ENCODE measurements at places on chromosomes 4 and X.

DNA sequence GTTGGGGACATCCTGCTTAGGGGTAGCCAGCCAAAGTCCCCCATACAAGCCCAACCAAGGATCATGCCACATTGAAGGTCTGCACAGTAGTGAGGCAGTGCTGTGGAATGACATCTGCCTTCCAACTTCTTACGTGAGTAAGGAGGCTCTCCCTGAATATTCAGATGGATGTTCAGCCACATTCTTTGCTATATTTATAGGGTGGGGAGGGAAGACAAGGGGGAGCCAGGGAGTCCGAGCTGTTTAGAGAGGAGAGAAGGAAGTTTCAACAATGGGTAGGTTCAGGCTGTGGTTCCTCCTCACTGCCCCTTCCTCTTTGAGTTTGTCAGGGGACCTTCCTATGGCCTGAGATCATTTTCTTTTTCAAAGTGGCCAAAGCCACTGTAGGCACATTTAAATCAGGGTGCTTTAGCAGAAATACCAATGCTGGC is 29.8 kb downstream of the MSN start:
- no peak for DNase-seq

DNA sequence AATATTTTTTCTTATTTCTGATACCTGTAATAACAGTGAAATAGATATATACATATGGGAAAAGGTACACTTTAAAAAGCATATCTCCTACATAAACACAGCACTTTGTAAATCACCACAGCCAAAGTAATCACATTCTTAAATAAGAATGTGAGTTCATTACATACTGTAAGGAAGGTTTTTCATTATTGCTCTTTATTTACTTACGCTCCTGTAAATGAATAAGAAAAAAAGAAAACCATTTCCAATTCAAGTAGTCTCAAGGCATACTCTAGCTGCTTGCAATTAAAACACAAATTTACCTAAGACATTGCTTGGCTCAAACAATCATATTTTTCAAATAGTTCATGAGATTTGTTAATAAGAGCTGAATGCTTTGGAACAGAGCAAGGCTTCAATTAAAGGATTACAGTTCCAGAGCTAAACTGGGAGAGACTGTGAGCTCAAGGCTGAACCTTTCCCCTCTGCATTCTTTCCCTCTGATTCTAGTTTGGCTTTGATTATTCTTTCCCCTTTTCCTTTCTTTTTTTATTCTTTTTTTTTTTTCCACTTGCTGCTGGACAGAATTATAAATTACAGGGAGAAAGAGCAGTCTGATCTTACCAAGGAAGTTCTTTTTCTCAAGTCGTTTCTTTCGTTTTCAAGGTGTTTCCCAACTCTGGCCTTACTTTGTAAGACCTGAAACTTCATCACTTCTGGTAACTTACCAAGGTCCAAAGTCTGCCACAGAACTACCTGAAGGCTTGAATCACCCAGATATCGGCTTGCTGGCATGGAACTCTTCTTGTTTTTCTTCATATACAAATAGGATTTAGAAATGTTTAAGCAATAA is 278.3 kb downstream of the INPP4B start:
- no peak for DNase-seq

DNA sequence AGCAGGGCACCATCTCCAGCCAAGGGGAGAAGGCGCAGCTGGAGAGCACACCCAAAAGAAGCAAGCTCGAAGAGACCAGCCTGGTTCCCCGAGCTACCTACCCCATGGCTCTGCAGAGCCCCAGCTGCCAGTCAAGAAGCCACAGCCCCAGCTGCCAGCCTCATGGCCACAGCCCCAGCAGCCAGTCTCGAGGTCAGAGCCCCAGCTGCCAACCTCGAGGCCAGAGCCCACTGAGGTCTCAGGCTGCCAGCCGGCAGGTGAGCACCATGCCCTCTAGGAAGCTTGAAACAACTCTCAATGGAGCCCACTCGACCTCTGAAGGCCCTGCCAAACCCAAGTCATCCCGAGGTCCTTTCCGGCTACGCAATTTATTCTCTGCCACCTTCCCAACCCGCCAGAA is 27.0 kb upstream of the PRPS1 start:
- DNase-seq: no peak

GRCh38 chr4:154208424-154208823 is 283.2 kb downstream of the DCHS2 start:
- no peak for DNase-seq

DNA sequence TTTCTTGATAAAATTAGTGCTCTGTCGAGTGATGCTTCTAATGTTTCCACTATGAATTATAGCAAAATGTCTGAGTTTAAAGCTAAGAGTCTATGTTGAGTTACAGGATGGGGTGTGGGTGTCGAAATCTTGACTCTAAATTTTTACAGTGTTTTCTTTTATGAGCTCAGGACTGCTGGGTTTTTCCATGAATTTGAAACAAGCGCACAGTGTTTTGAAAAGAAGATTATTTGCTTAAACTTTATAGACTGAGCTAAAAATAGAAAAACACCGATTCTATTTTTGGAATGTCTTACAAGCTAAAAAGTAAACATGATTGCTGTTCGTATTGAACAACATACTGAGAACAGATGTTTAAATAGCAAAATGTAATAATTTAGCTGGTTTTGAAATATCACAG is 7.5 kb downstream of the PTTG2 start:
- DNase-seq: no peak

DNA sequence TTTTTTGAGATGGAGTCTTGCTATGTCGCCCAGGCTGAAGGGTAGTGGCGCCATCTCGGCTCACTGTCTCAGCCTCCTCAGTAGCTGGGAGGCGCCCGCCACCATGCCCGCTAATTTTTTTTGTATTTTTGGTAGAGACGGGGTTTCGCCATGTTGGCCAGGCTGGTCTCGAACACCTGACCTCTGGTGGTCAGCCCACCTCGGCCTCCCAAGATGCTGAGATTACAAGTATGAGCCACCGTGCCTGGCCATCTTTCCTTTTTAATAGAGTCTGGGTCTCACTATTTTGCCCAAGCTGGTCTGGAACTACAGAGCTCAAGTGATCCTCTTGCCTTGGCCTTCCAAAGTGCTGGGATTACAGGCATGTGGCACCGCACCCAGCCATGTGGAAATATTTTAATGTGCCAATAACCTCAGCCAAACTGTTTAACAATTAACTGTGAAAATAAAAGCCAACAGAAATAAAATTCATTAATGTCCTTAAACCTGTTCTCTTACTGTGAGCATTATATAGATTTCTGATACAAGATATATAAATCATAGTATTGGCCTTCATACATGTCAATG is 16.3 kb downstream of the PDS5A start:
- no peak for DNase-seq

- no peak for DNase-seq
These were observed 500 bp downstream of the GAR1 start for GRCh38 chr4:109816082-109816442.

- peak; percentile 49 for DNase-seq
These were observed 326.4 kb downstream of the DCHS2 start for GRCh38 chr4:154164931-154165839.

GRCh38 chrX:148298737-148299136 is 201.7 kb upstream of the AFF2 start:
- DNase-seq: no peak

DNA sequence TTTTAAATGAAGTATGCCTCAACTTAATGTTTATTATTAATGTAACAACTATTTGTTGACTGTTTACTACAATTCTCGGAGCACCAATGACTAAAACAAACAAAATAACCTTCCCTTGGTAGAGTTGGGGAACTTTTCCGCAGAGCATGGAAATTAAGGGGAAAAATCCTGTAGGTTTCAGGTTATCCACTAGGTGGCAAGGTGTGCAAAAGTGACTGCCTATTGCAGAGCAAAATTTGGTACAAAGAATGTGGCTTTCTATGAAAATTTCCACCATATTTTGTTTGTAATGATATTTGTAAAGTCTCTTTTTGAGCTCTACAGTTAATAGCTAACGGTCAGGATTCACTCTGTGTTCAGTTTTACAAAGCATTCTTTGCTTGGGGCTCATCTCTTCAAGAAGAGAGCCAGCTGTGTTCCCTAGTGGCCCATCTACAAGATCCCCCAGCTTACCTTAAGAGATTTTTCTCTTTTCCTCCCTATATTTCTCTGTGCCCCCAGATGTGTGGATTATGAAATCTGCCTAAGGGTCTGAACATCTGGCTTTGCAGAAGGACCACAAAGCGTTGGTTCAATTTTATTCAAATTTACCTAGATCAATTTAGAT is 61.1 kb downstream of the FBXO8 start:
- no peak for DNase-seq

DNA sequence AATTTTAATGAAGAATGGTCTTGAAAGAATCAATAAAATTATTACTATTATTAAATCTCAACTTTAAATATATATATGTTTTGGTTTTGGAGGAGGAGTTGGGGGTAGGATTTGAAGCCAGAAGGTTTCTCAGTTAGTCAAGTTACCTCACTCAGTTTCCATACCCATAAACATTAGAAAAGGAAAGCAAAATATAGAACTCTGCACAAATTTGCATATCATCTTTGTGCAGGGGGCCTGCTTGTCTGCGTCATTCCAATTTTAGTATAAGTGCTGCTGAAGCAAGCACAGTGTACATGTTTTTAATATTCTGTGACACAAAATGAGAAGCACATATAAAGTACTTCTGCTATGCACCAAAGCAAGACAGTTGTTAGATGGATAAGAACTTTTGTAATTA is 47.5 kb upstream of the SCRG1 start:
- DNase-seq: no peak

DNA sequence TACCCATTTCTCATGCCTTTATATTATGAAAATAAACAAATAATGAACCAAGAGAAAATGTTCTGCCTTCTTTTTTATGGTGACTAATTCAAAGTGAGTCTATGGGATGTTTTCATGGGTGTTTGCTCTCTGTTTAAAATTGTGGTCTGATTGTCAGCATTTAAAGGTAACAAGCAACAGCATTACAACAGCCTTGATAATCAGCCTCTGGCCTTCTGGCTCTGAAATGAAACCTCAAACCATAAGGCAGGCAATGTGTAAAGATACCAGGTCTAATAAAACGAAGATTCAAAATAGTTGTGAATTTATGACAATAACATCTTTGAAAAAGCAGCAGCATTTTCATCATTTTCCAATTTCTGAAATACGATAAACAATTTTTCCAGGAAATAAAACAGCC is 63.7 kb downstream of the FAM13A start:
- no peak for DNase-seq

- DNase-seq: no peak
These were observed 179.7 kb downstream of the STIM2 start for GRCh38 chr4:27040356-27040755.

GRCh38 chrX:39896951-39897740 is 200.6 kb downstream of the BCOR start:
- peak; percentile 74 for DNase-seq

- DNase-seq: peak; percentile 20
These were observed 115.6 kb upstream of the NALF2 start for GRCh38 chrX:69388526-69388925.

DNA sequence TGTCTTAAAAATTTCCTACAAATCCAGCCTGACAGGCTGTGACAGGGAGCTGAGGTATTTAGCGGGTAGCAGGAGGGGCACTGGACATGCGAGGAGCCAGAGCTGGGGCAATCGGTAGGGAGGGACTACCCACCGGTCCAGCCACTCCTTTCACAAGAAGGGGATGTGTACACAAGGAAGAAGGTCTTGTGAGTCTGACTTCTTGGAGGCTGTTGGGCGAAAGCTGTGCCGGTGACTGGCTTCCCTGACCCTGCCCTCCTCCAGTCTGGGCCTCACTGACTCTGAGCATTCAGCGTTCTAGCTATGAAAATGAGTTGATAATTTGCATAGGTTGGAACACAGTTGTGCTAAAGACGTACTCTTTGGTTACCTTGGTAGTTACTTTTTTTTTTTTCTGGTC is 12.7 kb upstream of the CXCL8 start:
- no peak for DNase-seq

DNA sequence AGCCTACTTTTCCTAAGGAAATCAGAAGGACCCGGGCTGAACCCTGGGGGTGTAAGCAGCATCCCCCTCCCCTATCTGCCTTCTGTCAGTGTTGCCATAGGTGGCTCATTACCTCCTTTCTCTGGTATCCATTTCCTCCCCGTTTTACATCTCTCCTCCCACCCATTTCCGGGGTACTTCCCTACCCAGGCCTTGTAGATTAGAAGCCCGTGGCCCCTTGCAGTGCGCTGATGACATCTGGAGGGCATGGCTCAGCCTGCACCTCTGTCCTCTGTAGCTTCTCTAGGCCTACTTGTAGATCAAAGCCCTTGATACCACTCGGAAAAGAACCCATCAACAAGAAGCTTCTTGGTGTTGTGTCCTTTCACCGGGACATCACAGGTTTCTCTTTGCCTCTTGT is 71.8 kb downstream of the NBDY start:
- no peak for DNase-seq

DNA sequence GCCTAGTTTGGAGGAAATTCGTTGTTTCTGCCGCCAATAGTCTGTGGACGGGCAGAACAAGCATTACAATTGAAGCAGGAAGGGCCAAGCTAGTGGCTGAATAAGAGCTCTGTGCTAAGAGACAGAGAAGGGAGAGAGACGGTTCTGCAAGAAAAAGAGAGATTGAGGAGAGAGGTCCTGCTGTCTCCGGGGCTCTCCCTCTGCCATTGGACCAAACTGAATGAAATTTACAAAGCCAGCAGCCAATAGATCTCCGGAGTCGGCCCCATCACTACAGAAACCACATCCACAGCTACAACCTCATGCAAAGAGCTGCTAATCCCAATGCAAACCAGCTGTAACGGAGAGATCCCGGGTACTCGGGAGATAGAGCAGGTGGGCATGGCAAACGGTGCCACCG is at the start of gene NLGN4X:
Gene NLGN4X (minus strand): TSS at position 148 of the 400 bp plus-strand sequence. CDS start 77,401 bp downstream, outside the sequence.
- DNase-seq: no peak

GRCh38 chr4:84258905-84259830 is 239.9 kb downstream of the NKX6-1 start:
- DNase-seq: no peak

DNA sequence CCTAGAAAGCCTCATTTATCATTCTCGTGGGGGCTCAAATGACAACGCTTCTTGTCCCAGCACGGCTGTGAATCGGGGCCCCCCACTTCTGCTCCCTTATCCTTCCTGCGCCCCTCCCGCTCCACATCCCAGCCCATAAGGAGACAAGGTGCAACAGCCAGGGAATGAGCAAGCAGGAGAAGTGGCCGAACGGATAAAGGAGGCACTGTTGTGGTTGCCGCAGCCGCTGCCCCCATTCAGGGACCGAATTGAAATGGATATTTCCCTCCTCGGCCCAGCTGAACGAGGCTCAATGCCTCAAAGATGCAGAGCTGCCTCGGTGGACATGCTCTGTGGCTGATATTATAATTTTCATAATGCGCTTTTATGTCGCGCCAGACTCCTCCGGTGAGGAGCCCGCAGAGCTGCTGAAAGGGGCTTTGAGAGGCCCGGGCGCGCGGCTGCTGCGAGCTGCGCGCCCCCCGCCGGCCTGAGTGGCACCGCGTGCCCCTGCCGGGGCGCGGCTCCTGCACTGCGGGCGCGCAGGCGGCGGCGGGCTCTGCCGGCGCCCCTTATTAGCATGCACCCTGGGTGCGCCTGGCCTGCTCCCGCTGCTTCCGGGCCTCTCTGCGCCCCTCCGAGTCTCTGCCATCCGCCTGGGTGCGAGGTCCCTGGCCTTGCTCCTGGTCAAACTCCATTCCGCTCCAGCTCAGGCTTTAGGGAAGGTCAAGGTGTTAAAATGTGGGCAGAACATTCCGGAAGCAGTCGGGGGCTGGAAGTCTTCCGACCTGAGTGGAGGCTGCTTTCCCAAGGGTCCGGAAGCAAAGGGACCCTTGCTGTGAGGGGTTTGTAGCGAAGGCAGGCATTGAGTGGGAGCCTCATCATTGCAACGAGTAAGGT is 68.2 kb upstream of the TMEM33 start:
- DNase-seq: no peak

Measured in tibial artery (tissue), 4 donors.